ENCODE measurements at places on chromosomes 13 and 19.

DNA sequence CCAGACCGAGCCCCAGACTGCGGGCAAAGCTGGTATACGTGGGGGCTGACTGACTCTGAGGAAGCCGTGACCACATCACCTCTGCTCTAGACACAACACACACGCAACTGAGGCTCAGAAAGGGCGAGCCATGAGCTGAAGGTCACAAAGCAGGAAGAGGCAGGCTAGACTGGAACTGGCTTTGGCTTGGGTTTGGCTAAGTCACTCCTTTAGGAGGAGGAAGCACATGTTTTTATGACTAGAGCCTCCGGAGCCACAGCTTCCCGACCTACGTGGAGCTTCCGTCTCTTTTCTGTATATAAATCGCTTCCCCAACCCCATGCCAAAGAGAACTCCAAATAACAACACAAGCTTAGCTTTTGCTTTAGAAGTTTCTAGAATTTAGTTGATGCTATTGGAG lies 48.0 kb downstream of the RFX2 start:
- DNase-seq: no peak

DNA sequence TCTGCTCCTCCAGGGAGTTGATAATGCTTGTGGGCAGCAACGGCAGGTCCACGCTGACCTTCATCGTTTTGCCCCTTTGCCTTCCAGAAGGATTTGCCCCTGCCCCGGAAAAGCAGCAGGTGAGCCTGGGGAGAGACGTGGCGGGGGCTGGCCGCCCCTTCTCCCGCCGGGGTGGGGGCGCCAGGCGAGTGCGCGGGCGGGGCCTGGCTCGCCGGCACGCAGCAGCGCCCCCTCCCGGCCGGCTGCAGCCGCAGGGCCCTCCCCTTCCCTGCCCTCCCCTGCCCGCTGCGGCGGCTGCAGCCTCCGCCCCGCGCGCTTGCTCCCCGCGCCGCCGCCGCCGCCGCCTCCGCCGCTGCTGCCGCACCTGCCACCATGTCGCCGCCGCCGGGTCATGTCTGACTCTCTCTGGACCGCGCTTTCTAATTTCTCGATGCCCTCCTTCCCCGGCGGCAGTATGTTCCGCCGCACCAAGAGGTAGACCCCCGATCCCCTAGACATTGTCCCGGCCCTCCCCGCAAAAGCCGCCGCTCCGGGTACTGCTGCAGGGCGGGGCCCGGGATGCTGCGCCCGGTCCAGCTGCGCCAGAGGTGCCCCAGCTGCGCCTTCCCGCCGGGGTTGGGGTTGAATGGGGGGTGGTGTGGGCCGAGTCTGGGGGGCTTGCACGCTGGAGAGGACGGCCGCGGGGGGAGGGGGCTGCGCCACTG lies at the start of gene MAST1:
Gene MAST1 (plus strand): TSS at position 334 of the 704 bp plus-strand sequence. CDS start 58 bp downstream, at position 392.
- DNase-seq: no peak

- DNase-seq: no peak
Measured at GRCh38 chr13:78521091-78521490, 82.3 kb downstream of the POU4F1 start.

GRCh38 chr19:52007451-52007805 lies 583 bp downstream of the ZNF615 start:
- DNase-seq: no peak

- DNase-seq: peak; percentile 58
Measured at GRCh38 chr19:17205237-17206140, 9.7 kb upstream of the USE1 start.

- DNase-seq: no peak
Measured at GRCh38 chr13:81987677-81988357, 1646.9 kb upstream of the SPRY2 start.
